ENCODE measurements at places on chromosomes 2 and 18.

GRCh38 chr2:181372646-181373040, 84.5 kb upstream of the ITGA4 start:
- DNase-seq, result no peak

DNA sequence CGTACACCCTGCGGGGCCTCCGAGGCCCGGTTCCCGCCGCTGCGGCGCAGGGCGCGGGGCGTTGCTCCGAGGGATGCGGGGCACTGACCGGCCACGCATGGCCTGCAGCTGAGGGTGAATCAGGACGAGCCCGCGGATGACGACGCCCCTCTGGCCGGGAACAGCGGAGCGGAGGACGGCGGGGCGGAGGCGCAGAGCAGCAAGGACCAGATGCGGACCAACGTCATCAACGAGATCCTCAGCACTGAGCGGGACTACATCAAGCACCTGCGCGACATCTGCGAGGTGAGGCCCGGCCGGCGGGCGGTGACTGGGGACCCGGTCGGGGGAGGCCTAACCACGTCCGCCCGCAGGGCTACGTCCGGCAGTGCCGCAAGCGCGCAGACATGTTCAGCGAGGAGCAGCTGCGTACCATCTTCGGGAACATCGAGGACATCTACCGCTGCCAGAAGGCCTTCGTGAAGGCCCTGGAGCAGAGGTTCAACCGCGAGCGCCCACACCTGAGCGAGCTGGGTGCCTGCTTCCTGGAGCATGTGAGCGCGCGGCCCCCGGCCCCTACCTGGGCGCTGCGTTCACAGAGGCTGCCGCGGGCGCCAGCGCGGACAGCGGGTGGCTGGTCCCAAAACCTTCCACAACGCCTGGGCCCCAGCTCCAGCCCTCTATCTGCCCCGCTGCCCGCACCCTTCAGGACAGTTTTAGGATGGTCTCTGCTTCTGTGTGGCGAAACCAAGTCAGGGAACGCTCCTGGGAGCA, 53.2 kb downstream of the FAM168B start:
- DNase-seq, result no peak

DNA sequence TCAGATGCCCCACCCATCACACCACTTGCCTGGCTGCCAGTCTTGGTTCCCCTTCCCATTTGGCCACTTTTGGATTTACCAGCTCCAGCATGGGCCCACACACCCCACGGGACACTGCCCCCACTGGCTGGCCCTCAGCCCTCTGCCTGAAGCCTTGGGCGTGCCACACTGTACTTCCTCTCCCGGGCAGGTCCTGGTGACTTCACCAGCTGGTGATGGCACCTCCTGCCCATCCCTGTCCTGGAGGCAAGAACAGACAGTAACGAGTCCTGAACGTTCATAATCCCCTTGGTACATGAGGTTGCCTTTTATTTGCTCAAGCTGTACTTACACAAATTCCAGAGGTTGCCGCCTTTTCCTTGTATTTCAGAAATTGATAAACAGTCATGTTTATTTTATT, 81.1 kb downstream of the TMEM17 start:
- DNase-seq, result no peak

DNA sequence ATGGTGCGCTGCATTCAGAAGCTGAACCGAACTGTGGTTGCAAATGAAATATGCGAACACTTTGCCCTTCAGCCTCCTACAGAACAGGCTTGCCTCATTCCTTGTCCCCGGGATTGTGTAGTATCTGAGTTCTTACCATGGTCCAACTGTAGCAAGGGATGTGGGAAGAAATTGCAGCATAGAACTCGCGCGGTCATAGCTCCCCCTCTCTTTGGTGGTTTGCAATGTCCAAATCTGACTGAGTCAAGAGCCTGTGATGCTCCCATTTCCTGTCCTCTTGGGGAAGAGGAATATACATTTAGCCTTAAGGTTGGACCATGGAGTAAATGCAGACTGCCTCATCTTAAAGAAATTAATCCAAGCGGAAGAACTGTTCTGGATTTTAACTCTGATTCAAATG, 291.4 kb downstream of the THSD7B start:
- DNase-seq, result no peak

- no peak for DNase-seq
These were observed 58.8 kb upstream of the ANKRD44 start for GRCh38 chr2:197369228-197369932.

DNA sequence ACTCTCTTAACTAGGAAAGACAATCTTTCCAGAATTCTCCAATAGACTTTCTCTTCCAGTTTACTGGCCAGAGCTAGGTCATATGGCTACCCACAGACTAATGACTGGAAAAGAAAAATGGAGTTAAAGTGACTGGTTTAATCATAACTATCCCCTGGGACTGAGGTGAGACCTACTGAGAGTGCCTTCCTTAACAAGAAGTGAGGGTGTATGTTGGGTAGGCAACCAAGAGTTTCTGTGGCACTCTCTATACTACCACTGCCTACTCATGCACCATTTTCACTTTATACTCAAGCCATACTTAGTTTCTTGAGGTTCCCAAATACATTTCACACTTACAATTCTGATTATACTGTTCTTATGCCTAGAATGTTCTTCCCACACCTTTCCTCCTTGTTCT, 6.9 kb upstream of the GFPT1 start:
- DNase-seq, result no peak

GRCh38 chr2:63865159-63865799, 23.6 kb downstream of the UGP2 start:
- no peak for DNase-seq

DNA sequence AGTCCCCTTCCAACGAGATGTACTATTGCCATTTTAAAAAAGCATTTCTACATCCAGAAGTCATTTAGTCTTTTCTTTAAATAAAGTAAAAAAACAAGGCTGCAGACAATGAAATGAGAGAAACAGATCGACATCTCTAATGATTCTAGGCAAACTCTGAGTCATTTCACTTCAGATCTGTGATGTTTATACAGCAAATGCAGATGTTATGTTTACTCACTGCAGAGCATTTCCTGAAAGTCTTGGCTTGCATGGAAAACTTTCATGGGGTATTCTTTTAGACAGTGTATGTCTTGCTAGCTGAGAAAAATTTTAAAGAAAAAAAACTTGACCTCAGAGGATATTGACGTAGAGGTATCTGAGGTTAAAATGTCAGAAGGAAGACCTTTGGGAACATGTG, 797.4 kb downstream of the CNTNAP5 start:
- DNase-seq, result no peak

DNA sequence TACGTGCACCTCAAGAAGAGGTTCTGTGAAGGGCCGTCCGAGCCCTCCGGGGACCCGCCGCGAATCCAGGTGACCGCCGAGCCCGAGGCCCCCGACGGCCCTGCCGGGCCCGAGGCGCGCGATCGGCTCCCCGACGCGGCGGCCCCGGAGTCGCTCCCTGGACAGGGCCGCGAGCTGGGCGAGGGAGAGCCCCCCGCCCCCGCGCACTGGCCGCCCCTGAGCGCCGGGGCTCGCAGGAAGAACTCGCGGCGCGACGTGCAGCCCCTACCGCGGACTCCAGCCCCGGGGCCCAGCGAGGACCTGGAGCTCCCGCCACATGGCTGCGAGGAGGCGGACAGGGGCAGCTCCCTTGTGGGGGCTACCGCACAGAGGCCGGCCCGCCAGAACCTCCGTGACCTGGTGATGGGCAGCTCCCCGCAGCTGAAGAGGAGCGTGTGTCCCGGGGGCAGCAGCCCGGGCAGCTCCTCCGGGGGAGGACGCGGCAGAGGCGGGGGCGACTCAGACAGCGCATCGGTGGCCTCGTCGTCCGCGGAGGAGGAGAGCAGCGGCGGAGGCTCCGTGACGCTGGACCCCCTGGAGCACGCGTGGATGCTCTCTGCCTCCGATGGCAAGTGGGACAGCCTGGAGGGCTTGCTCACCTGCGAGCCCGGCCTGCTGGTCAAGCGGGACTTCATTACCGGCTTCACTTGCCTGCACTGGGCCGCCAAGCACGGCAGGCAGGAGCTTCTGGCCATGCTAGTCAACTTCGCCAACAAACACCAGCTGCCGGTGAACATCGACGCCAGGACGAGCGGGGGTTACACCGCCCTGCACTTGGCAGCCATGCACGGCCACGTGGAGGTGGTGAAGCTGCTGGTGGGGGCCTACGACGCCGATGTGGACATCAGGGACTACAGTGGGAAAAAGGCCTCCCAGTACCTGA, 812 bp downstream of the SOWAHC start:
- DNase-seq, result no peak

- DNase-seq, result no peak
These were observed 9.4 kb upstream of the NEURL3 start for GRCh38 chr2:96514521-96514920.

- DNase-seq, result no peak
These were observed 96.0 kb downstream of the HNMT start for GRCh38 chr2:138060301-138060635.

DNA sequence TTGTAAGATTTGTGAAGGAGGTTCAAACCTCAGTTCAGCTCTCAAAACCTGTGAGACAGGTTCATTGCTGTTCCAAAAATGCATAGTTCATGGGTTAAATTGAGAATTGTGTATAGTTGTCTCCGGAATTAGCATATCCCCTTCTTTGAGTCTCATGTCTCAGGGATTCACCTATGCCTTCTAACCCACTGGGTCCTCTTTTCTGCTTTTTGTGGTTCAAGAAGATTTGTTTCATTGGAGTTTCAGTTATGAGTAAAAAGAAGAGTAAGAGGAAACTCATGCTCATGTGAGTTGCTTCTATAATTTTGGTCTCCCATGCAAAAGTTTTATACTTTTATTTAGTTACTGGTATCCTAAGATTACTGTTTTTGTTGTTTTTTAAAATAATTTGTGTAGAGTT, 1219.8 kb upstream of the ZEB2 start:
- no peak for DNase-seq

- DNase-seq, result no peak
These were observed 239.3 kb downstream of the PRKCE start for GRCh38 chr2:45890819-45891218.

- no peak for DNase-seq
These were observed 24.9 kb downstream of the PTGR3 start for GRCh38 chr18:75183973-75184493.

DNA sequence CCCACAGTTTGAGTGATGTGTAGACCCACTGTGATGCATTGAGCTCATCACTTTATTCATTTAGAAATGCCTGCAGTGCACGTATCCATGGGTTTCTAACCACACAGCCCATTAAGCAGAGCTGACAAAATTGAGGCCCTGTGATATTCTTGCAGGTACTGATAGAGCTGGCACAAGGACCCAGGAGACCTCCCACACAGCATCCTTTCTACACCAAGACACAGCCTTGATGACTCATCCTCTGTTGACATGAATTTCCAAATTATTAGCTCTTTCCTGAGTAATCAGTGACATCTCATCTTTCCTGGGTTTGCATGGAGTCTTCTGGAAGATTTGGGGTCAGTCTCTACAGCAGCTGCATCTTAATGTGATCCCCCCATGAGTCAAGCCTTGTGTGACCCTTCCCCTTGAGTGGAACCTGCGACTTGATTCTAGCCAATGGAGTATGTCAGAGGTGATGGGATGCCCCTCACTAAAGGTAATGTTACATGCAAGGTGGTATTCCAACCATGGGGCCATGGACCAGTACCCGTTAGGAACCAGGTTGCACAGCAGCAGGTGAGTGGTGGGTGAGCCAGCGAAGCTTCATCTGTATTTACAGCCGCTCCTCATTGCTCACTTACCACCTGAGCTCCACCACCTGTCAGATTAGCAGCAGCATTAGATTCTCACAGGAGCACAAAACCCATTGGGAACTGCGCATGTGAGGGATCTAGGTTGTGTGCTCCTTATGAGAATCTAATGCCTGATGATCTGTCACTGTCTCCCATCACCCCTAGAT, 181.1 kb upstream of the ARL4C start:
- no peak for DNase-seq

DNA sequence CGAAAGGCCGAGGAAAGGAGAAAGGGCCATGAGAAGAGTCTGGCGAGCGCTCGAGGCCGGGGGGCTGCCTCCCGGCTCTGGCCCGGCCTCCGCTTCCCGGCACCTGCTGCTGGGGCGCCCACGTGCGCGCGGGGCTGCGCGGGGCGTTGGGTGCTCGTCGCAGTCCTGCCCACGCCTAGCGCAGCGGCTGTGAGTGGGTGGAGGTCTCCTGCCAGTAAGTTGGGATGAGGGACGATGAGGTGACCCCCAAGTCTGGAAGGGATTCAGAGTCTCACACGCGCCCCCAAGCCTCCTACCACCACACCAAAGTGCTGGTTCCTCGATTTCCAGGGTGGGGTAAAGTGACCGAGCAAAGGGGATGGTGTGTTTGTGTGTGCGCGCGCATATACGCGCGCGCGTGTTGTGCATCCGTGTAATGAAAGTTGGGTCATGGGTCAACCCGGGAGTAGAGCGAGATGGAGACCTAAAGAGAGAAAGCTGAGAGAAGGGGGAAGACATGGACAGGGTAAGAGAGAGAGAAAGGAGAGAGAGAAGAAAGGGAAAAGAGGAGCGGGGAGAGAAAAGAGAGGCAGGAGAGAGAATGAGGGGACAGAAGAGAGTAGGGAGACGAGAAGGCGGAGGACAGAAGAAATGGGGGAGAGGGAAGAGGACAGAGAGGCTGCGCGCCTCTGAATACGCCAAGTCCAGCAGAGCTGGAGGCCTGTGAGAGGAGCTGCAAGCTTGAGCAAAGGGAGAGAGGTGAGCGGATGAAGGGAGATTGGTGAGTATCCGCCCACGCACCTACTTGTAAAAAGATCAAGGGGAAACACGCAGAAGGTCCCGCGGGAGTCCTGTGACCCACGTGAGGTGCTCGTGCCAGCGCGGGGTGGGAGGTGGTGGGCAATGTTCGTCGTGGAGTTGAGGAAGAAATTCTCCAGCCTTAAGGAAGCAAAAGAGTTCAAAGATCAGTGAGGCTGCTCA, 1.7 kb upstream of the NETO1 start:
- no peak for DNase-seq

- DNase-seq, result no peak
These were observed 201.0 kb downstream of the PMAIP1 start for GRCh38 chr18:60100778-60101177.

- DNase-seq, result no peak
These were observed 131.7 kb upstream of the SPOPL start for GRCh38 chr2:138369856-138370255.

DNA sequence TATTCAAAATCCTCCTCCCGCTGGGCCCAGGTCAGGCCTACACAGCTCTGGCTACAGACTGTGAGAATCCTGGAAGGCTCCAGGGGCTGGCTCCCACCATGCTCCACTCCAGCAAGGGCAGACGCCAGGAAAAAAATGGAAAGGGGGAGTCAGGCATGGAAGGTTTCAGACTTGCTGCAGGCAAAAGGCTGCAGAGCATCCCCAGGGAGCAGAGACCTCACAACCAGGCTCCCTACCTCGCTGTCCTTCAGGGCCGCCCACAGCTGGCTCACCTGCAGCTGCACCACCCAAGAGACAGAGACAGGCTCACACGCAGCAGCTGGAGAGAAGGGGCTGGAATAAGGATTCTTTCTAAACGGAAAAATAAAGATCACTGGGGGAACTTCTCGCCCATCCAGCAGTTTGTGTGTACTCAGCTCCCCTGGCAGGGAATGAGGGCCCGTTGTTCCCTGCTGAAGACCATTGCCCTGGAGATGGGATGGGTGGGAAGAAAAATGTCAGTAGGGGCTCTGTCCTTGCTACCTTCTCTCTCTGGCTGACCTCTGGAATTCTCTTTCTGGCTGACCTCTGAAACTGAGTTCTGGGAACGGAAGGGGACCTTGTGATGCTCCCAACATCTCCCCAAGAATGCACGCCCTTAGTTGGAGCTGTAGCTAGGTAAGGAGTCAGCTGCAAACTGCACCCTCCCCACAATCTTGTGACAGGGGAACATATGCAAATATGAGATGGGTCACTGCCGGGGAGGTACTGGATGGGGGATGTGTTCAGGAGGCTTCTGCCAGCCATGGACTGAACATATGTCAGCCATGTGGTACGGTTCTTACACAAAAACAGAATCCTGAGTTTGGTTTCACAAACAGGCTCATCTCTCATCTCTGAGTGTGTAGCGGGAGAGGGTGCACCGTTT, 34.5 kb downstream of the BCL2 start:
- no peak for DNase-seq

Measured in stimulated activated CD4-positive, alpha-beta T cell treated with anti-CD3 and anti-CD28 coated beads, Interleukin-15, amount 100 ng/mL, for 1 hour (primary cell).